ENCODE measurements at places on chromosomes 2 and 18. TPM values are rescaled to one million over a fixed set of nuclear protein-coding genes. Genes with fewer than 3 reads are reported as not detected.

Gene TRIM43
- 0.07 TPM for total RNA-seq

Gene DPP10
- total RNA-seq, result not detected

Gene FOXD4L1
- 0.40 TPM for total RNA-seq

Gene STPG4
- total RNA-seq, result not detected
